ENCODE measurements at places on chromosomes 16 and 17.

GRCh38 chr17:49585422-49586027, 9.9 kb downstream of the NXPH3 start:
- no peak for DNase-seq

GRCh38 chr16:12337871-12338655, 361.5 kb downstream of the SNX29 start:
- DNase-seq, result no peak

GRCh38 chr16:23729503-23730424, 16.7 kb upstream of the ERN2 start:
- DNase-seq, result no peak

- DNase-seq, result no peak
These were observed 2291.3 kb downstream of the TP53TG3F start for GRCh38 chr16:35750701-35751104.
